Amygdala (tissue), 56 donors: ENCODE measurements at places on chromosomes 11 and 22.
A peak's percentile ranks its signal among the peaks of the same experiment; 100 is the strongest.

DNA sequence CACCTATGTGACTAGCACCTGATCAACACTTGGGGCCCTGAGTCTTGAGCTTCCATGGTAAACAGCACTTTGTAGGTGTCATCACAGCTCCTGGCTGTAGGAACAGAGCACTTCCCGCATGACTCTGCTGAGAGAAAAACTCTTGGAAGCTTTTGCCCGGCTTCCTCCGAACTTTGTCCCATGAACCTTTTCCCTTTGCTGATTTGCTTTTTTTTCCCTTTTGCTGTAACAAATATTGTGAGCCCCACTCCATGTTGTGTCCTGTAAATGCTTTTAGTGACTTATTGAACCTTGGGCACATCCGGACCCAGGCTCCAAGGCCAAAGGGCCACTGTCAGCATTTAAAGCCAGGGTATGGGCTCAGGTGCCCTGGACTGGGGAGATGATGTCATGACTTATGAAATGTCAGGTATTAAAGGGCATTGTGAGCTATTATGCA, 391.1 kb downstream of the TENM4 start:
- no peak for DNase-seq

GRCh38 chr22:46297151-46297812, 612 bp downstream of the GTSE1 start:
- DNase-seq = no peak

DNA sequence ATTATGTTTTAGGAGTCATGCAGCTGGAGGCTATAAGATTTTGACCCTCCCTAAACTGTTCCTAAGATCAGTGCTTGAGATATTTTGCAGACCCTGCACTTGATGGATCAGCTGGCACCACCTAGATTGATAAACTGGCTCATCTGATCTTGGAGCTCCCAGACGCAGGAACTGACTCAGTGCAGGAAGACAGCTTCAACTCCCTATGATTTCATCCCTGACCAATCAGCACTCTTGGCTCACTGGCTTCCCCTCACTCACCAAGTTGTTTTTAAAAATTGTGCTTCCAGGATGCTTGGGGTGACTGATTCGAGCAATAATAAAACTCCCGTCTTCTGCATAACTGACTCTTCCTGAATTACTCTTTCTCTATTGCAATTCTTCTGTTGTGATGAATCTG, 637.5 kb upstream of the FAT3 start:
- no peak for DNase-seq

DNA sequence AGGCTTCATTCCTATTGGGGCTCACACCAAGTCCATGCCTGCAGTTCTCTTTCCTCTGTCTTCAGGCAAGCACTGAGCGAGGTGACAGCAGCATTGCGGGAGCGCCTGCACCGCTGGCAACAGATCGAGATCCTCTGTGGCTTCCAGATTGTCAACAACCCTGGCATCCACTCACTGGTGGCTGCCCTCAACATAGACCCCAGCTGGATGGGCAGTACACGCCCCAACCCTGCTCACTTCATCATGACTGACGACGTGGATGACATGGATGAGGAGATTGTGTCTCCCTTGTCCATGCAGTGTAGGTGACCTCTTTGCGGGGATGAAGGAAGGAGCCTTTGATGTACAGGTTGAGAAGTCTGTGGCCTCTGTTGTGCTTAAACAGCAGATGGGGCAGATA, 11.4 kb upstream of the RRM1 start:
- no peak for DNase-seq

DNA sequence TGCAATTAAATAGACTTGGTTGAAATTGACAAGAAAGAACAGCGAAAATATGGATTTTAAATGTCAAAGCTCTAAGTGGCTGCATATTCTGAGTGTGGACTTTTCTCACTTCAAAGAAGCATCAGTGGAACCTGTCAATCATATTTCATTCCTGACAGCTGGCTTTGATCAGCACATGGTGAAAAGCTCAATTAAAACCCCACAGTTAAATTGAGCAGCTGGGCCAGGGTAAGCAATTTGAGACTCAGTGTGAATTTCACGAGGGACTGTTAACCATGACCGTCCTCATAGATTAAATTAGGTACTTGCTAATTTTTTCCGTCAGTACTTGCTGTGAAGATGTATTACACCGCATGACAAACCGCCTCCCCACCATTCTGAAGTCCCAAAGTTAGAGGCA, 11.0 kb upstream of the OR10D3 start:
- no peak for DNase-seq

- no peak for DNase-seq
These were observed 6.6 kb upstream of the SSTR3 start for GRCh38 chr22:37218771-37219411.

GRCh38 chr11:102047305-102047924, at the start of gene CFAP300:
CFAP300 (plus strand) TSS chr11:102047437; CDS start chr11:102047471, 34 bp downstream.
- peak; percentile 57 for DNase-seq

DNA sequence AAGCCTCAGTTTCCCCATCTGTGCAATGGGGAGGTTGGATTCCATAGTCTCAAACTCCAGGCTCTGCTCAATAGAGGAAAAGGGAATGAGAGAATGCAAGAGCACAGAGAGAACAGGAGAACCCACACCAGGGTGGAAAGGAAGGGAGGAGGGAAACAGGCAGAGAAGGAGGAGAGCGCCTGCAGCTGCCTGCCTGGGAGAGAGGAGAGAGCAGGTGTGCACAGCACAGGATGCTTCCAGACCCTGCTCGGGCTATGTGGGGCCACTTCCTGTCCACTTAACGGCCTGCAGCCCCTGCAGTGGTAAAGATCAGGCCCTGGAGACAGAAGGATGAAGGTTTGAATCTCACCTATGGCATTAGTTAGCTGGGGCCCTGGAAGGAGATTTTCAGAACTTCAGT, 12.3 kb downstream of the LRRC32 start:
- DNase-seq = no peak

- DNase-seq = no peak
These were observed 40.2 kb upstream of the SLC5A12 start for GRCh38 chr11:26762089-26762488.

GRCh38 chr11:67392183-67392715, 463 bp downstream of the RAD9A start:
- no peak for DNase-seq

GRCh38 chr22:29706486-29706885, 13.3 kb upstream of the CABP7 start:
- DNase-seq = no peak

DNA sequence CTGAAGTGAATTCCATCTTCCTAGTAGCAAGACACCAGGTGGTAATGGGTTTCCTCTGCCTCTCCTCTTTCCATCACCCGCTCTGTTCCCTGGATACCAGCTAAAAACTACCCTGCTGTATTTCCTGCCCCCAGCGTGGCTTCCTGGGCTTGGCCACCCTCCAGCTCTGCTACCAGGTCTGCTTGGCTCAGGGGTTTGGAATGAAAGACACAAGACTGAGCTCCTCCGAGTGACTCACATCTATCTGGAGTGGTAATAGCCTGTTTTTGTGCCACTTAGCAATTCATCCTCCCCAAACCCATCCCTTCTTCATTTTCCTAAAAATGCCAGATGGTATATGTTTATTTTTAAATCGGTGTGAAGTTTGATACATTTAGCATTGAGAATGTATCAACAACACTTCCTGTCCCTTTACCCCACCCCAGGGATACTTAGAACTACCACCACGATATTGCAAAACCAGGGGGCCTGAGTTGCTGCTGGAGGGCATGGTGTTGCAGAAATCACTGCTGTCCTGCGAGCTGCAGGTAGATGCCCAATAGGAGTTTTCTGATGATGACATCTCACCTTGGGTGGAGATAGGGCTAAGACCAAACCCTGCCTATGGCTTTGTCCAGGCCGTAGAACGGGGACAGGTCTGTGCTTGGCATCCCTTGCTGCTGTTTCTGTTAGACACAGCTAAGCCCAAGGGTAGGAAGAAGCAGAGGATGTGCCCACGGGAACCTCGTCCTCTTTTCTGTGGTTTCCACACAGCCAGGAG, 7.5 kb upstream of the MICAL3 start:
- DNase-seq = no peak

DNA sequence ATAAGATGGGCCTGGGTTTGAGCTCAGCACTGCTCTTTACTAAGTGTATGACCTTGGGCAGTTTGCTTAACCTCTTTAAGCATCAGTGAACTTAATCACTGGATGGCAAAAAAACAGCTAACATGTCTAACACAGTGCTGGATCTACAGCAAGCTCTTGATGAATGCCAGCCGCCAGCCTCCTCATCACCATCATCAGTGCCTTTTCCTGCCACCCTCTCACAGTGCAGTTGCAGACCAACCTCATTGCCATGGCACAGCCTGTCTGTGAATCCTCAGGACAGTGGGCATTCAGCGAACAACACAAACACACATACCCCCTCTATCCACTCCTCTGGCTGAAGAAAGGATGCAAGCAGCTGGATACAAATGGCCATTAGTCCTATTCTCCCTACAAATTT, 133.0 kb downstream of the OPCML start:
- no peak for DNase-seq

- no peak for DNase-seq
These were observed 10.0 kb downstream of the IGSF9B start for GRCh38 chr11:133946541-133947318.

- DNase-seq = no peak
These were observed 89.5 kb downstream of the KCNQ1 start for GRCh38 chr11:2534134-2534956.

DNA sequence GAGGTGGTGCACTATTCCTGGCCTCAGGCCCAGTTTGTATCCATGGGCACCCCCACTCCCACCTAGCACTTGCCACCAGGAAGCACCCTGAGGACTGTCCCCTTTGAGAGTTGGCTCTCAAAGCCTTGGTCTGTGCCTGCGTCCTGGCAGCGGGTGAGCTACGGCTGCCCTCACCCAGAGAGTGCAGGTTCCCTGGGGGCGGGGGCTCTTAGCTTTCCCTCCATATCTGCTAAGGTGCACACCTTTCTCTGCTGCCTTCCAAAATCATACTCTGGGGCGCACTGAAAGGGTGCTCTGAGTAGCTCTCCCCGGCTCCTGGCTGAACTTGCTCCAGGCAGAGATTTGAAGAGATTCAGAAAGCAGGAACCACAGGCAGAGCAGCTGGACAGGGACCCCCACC, 7.1 kb downstream of the KCNQ1 start:
- no peak for DNase-seq

DNA sequence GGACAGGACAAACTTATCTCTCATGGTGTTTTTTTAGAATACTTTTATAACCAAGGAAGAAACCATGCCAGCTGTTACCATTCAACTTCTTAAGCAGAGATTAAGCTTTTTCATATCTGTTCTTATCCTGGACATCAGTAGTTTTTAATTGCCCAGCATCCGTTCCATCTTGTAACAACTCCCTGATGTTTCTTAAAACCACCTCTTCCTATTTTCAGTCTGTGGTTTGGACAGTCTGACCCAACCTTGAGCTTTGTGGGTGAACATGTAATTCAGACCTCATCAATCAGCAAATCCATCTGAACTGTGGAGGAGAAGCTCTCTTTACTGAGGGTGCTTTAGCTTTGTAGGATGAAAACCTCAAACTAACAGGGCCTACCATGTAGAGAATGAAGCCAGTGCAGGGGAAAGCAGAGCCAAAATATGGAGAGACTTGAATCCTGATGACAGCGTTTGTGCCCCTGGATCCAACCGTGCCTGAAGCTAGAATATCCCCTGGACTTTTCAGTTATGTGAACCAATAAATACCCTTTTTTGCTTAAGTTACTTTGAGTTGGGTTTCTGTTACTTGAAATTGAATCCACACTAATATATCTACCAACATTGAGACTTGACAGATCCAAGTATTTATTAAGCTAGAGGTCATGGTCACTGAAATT, 9.4 kb downstream of the TUG1 start:
- DNase-seq = no peak

- DNase-seq = no peak
These were observed 296.3 kb downstream of the BRD1 start for GRCh38 chr22:49531368-49531791.

DNA sequence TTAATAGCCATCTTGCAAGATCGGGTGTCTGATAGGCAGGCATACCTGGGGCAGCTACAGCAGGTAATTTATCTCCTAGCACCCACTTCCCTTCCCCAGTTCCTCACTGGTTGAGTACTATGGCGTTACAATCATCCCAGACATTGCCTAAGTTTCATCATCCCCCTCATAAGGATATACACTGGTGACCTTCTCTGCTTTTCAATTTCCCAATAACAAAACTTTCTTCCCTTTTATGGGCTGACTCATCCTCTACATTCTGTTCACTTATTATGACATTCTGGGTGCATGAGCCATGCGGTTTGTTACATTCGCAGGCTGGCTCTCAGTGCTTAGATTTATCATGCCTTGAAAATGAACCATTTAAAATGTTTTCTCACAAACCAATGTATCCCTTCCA, 5.0 kb upstream of the MRPL11 start:
- no peak for DNase-seq

- no peak for DNase-seq
These were observed 154.9 kb downstream of the MPPED1 start for GRCh38 chr22:43566561-43567332.

- no peak for DNase-seq
These were observed 25.0 kb upstream of the YPEL1 start for GRCh38 chr22:21760640-21761039.

DNA sequence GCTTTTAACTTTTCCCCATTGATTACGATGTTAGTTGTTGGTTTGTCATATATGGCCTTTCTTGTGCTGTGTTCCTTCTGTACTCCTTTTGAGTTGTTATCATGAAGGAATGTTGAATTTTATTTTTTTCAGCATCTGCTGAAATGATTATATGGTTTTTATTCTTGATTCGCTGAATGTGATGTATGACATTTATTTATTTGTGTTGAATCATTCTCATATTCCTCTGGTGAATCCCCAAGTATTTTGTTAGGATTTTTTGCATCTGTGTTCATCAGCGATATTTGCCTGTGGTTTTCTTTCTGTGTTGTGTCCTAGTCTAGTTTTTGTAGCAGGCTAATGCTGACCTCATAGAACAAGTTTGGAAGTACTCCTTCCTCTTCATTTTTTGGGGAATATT, 78.2 kb downstream of the GGT1 start:
- DNase-seq = no peak

DNA sequence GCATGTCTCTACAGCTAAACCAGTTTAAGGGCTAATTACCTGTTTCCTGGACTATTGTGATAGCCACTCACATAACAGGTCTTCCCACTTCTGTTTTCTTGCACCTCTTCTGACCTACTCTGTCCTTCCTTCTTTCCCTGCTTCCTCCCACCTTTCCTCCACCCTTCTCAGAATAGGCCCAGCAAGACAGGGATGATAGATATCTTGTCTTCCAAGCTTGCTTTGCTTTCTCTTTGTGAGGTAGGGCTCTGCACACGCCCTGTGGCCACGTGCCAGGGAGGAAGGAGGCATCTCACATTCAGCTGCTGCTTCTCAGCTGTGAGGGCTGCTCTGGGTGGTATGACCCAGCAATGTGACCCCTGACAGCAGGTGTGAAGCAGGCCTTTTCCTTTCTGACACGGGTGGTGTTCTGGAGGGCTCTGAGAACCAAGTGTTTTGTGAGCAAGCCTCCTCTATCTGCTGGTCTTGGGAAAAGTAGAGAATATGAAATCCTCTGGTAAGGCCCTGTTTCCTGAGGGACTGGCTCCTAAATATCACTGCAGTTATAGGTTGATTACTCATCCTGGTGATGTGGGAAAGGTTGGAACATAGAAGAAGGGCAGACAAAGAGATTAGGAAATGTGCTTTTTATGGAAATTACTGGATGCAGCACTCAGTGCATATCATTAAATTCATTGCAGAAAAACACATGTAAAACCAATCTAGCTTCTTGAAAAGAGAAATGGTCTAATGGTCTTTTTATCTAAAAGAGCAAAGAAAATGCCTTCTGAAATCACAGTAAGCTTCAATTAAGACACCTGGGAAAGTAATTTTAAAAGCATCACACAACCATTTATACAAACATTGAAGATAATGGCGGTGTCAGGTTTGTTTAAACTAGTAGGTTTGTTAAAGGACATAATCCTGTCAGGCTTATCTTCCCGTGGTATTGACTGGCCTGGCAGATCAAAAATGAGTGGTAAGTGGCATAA, 8.5 kb downstream of the AMOTL1 start:
- no peak for DNase-seq

GRCh38 chr22:46377525-46378425, 42.3 kb downstream of the TRMU start:
- DNase-seq = no peak
